Hematopoietic multipotent progenitor cell (in vitro differentiated cells): ENCODE measurements at places on chromosomes 3 and 15. TPM values are rescaled to one million over a fixed set of nuclear protein-coding genes. Genes with fewer than 3 reads are reported as not detected.

Gene GOLGA8H
- 1.6 TPM for total RNA-seq

Gene SPINK8
- total RNA-seq: not detected

Gene MITF
- 2.2 TPM for total RNA-seq

Gene CD200
- total RNA-seq: 12.1 TPM

Gene CHRM5
- under 0.01 TPM for total RNA-seq

Gene PLA2G4D
- not detected for total RNA-seq

Gene LSAMP
- 0.27 TPM for total RNA-seq

Gene P2RY13
- total RNA-seq: 0.81 TPM

Gene AHSG
- total RNA-seq: not detected

Gene TCTA
- total RNA-seq: 27.7 TPM

Gene HTR3E
- not detected for total RNA-seq

Gene IL12A
- 14.5 TPM for total RNA-seq

Gene CCDC32
- total RNA-seq: 17.0 TPM

Gene RAD51
- 4.6 TPM for total RNA-seq
